ENCODE measurements at places on chromosomes 12 and 14.

- DNase-seq: no peak
These were observed 194.4 kb upstream of the PPFIA2 start for GRCh38 chr12:81953541-81953940.

DNA sequence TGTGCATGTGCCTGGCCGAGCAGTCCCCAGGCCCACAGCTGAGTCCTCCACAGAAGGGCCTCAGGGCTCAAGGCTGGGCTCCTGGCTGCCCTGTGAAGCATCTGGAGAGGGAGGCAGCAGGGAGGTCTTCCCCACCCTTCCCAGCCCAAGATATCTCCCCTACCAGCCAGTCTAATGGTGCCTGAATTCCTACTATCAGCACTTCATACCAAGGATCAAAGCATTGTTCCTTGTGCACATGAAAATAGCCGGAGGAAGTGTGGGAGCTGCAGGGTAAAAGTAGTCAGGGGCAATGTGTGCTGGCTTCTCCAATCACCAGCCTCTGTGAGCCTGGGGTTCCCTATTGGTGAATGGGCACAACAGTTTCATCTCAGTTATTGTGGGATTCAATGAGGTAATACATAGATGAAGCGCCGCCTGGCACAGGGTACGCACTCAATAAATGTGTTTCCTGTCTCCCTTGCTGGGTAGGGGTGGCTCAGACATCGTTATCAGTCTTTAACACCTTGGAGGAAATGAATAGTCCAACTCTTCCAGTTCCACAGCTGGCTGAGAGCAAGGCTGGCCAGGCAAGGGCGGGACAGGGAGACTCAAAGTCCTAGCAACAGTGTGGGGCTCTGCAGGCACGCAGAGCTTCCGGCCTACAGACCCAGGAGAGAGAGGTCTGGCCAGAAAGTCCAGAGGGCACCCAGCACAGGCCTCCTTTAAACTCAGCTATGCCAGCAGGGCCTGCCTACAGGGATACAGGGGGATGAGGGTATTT, 39.1 kb upstream of the PNMA1 start:
- no peak for DNase-seq

GRCh38 chr12:16880864-16881285, 274.9 kb upstream of the LMO3 start:
- DNase-seq: peak; percentile 21

- no peak for DNase-seq
These were observed 60.2 kb upstream of the STXBP6 start for GRCh38 chr14:25110106-25110505.

DNA sequence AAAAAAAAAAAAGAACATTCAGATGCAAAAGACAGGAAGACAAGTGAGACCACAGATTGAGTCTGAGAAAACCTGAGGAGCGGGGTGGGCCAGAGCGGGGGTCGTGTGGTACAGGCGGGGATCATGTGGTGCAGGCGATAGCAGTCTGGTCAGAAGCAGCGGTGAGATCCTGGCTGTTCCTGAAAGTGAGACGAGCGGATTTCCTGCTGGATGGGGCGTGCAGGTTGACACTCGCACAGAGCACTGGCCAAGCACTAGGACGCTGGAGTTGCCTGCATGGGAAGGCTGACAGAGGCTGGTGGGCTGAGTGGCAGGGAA, 35.7 kb downstream of the CDC42BPB start:
- DNase-seq: no peak

GRCh38 chr12:113591480-113591974, 119.9 kb upstream of the LHX5 start:
- peak; percentile 55 for DNase-seq

- no peak for DNase-seq
These were observed 178.1 kb upstream of the ARHGAP5 start for GRCh38 chr14:31898838-31899528.

DNA sequence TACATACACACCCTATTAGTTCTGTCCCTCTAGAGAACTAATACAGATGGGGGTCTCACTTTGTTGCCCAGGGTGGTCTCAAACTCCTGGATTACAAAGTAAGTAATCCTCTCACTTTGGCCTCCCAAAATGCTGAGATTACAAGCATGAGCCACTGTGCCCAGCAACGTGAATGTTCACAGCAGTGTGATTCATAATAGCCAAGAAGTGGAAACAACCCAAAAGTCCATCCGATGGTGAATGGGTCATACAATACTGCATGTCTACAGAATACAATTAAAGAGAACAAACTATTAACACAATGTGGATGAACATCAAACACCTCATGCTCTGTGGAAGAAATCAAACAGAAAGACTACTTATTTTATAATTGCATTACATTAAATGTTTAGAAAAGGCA, 57.3 kb upstream of the SYNE2 start:
- no peak for DNase-seq

- DNase-seq: no peak
These were observed 133.3 kb downstream of the CHST11 start for GRCh38 chr12:104590022-104590421.

DNA sequence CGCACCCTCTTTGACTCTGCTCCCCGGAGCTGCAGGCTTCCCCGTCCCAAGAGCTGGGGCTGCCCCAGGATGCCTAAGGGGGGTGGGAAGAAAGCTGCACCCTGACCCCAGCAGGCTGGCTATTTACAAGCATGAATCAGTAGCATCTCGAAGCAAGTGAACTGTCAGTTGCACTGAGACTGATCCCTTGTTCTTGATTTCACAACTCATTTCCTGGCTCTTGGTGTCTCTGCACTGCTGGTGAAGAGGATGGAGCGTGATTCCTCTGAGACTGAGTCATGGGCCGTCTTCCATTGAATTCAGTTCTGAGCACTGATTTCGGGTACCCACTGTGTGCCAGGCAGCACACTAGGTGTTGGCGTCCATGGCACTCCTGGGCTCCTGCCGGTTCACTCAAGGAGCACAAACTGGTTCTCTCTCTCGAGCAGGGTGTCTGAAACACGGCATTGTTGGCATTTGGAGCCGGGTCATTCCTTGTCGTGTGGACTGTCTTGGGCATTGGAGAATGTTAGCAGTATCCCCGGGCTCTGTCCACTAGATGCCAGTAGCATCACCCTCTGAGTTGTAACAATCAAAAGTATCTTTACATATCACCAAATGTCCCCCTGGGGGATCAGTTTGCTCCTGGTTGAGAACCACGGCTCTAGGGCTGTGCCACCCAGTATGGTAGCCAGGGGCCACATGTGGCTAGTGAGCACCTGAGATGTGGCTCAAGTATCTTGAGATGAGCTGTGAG, 86.9 kb downstream of the RIN3 start:
- DNase-seq: no peak

DNA sequence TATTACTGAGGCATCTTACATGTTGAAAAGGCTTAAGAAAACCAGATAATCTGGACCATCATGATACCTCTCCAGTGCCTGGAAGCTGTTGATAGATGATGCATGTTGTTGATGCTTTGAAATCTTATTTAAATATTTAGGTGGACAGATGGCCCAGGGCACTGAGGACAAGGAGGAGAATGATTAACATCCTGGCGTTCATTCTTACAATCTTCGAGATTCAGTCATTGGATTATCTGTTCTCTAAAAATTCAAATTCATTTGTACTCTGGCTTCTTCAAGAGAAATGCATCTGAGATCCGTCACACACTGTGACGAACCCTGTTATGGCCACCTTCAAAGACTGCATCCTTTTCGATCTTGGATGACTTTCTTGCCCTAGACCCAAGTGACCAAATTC, 121.3 kb upstream of the IGF1 start:
- DNase-seq: no peak

DNA sequence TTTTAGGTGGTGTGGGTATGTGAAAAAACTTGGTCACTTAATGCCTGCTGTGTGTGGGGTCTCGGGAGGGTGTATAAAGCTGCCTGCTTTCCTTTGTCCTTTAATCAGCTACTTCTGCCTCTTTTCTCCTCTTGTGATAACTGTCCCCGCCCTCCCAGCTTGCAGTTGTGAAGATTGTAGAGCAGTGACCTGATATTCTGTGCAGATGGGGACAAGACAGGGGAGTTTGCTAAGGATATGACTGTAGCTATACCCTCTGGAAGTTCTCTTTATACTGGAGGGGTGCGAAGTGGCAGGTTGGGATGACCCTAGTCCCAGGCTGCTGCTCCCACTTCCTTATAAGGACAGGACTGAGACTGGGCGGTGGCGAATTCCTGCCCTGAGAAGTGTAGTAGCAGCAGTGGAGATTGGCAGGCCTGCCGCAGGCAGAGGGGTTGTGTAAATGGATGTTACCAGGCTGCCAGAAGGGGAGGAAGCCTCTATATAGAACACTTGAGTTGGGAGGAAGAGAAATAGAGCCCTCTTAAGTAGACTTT, 835 bp downstream of the MYL6 start:
- peak; percentile 94 for DNase-seq

GRCh38 chr12:116087399-116087798, 190.1 kb downstream of the MED13L start:
- no peak for DNase-seq

GRCh38 chr14:78316052-78316451, 145.9 kb downstream of the NRXN3 start:
- DNase-seq: no peak

DNA sequence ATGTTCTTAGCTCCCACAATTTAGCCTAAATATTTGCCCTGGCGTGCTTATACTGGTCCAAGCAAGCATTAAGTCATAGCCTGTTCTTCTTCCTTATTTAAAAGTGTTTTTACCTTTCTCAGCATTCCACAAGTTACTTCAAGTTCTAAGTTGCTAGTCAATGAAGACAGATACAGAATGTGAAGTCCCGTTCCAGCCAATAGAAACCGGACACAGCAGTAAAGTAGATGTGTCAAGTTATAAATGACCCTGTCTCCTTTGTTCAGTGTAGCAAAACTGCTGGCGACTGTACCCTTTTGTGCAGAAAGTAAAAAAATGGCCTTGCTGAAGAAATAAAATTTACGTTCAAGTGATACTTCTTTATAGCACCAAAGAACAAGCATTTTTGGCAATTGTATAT, 3.9 kb downstream of the SNAPC1 start:
- DNase-seq: no peak

DNA sequence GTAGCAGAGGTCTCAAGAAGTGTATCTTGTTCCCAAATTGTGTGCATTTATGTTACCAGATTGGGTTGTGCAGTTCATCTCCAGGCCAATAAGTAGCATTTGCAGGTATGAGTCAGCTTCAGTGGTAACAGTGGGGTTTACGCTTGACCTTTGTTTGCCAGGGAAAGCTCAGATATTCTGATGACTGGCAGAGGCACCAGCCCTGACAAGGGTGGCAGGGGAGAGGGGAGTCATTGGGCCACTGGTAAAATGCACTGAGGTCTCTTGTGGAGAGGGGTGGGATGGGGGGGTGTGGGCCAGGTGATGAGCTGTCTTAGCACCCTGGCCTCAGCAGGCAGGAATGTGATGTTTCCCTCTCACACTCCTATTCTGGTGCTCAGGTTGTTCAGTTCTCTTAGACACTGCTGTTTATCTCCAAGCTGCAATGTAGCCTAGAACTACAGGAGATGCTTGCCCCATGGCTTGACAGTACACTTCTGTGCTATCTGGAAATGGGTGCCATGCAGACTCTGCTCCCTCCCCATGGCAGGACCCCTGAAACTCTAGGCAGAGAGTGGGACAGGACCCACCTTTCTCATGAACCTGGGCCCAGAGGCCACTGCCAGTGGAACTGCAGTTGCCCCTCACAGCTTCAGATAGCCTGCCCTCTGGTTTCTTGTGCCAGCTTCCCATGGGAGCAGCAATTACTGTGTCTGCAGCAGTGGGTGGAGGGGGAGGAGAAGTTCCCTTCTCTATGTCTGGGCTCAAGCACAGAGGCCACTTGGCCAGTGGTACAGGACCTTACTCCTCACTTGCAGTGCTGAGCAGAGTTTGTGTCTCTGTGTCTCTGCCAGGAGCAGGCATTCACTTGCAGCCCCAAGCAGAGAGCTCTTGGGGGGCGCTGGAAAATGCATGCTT, 31.9 kb downstream of the USP15 start:
- no peak for DNase-seq

DNA sequence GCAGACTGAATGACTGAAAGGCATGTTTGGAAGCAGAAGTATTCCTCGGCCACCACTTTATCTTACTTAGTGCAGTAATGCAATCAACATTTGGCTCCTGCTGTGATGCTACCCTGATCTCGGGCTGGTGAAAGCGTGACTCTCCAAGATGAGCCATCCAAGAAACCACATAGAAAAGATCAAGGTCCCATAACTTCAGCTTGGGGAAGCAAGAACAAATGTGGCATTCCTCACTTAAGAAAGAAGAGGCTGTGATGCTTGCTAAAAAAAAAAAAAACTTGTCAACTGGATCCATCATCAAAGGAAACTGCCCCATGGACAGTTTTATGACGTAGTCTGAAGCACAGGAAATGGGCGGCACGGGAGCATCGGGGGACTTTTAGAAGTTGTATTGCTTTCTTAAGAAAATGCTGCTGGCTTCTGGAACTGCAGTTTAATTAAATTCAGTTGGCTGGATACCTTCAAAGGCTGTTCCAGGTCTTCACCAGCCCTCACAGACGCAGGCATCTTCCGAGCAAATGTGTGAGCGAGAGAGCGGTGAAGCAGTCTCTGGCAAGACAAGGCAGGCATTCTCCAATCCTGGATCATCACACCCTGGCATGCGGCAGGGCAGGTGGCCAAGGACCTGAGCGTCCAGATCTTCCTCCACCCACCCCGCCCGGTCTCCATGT, 38.2 kb upstream of the MAP1LC3B2 start:
- no peak for DNase-seq

DNA sequence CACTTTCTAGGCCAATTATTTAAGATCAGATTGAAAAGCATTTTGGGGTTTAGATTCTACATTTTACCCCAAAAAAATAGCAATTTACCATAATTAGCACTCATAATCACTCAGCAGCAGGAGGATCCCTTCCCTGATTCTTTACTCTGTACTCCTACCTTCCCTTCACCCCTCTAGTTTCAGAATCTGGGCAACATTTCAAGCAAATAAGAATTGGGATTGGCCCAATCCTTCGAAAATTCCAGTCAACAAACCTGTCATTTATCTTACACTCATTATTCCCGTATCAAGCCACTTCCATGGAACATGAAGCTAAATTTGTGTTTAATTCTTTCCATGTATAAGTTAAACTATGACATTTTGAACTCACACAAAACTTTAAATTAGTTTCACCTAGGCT, 349.1 kb upstream of the USP15 start:
- DNase-seq: no peak

GRCh38 chr12:123433615-123434014, 2.9 kb downstream of the RILPL2 start:
- no peak for DNase-seq

DNA sequence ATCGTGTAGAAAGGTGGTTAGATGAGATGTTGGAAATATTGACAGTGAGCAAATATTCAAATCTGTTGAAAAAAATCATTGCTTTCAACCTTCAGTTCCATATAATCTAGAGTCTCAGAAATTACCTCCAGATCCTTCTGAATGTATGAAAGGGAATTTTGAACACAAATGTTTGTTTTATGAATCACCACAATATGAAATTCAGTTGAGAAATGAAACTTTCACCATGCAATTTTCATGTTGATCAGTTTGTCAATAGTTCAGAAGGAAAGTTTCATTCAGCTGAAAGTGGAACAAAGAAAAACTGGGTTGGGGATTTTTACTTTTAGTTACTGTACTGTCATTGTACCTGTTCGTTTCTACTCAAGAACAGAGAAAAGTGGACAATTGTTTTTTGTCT, 953.6 kb downstream of the SLC6A15 start:
- no peak for DNase-seq

GRCh38 chr12:14563046-14563445, 4.6 kb downstream of the PLBD1 start:
- DNase-seq: no peak
